ENCODE measurements at places on chromosomes 3 and 15. TPM values are rescaled to one million over a fixed set of nuclear protein-coding genes. Genes with fewer than 3 reads are reported as not detected.

DNA sequence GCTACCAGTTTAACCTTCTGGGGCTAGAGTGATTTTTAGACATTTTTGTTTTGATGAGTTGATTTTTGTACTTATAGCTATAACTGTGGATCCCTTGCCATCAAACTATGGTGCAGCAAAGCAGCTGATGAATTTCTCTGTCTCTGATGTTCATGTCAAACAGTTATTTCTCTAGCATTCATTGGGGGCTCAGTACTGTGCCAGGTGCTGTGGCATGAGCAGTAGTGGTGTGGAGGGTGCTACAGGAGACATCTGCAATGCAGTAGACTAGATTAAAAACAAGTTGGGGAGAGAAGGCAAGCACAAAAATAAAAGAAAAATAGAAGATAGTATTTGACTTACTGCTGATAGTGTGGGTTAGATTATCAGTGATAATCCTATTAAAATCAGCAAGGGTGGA is 95.3 kb downstream of the AKAP13 start:
- no peak for DNase-seq

GRCh38 chr3:153069598-153070510 is 92.2 kb upstream of the RAP2B start:
- no peak for DNase-seq

DNA sequence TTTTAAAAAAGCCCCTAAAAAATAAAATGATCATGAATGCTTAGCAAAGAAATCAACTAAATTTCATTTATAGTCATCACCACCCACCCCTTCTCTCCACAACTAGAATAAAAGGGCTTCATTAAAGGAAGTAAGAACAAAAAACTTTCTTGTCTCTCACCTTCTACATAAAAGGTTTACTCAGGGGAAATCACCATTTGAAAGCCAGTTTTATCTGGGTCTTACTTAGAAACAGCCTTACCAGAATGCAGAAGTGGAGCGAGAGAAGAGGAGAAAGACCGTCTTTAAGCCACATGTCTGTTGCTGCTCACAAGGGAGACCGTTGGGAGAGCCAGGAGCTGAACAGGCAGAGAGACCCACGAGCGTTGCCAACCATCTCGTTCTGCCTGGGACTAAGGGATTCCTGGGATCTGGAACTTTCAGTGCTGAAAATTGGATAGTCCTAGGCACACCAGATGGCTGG is 350.1 kb upstream of the PROK2 start:
- no peak for DNase-seq

DNA sequence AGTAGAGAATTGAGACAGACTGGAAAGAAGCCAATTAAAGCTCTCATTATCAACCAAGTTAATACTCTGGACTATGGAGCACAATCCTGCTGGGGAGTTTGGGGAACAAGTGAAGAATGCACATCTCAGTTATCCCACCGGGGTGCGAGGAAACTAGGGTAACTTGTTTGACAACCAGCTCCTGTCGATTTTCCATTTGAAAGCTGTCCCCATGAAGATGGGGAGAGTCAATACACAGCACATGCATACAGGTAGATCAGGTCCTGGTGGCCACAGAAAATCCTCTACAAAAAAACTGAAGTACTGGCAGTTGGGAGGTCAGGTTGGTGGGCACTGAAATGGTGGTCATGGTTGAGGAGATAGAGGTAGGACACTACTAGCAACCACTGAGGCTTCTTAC is 25.7 kb upstream of the GRAMD1C start:
- no peak for DNase-seq

GRCh38 chr3:184015381-184016019 is 2.2 kb downstream of the ABCC5 start:
- DNase-seq, result no peak

DNA sequence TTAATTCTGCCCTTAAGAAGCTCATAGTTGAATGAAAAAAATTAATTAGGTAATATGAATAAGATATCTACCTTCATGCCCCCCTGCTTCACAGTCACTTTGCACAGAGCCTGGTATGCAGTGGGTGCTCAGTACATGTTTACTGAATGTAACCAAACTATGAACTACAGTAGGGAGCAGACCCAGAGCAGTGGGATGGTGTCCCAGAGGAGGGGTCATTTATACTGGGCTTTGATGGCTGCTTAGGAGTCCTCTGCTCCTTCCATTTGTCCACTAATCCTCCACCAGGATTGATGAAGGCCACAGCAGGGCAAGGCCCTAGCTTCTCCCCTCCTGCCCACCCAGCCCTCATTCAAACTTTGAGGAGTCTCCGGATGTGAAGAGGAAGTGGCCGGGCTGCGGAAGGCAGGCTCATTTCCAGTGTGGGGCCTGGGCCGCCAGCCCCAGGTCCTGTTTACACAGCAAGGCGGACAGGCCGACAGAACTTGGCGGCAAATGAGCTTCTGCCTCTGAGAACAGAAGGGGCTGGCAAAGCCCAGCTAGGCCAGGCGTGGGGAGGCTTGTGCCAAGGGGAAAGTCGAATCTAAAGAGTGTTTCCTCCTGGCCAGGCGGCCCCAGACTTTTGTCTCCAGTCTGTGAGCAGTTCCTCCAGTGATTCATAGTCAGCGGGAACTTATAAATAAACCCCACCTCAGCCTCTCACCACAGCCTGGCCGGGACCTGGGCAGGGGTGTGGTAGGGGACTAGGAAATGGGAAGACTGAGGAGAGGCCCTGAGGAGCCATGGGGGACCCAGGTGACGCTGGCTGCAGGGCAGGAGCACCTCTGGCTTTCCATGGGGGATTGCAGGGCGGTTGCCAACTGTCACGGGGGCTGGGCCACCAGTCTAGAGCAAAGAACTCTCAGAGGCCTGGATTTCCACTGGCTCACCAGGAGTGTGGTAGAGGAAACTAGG is 51.6 kb upstream of the LCTL start:
- peak; percentile 91 for DNase-seq

DNA sequence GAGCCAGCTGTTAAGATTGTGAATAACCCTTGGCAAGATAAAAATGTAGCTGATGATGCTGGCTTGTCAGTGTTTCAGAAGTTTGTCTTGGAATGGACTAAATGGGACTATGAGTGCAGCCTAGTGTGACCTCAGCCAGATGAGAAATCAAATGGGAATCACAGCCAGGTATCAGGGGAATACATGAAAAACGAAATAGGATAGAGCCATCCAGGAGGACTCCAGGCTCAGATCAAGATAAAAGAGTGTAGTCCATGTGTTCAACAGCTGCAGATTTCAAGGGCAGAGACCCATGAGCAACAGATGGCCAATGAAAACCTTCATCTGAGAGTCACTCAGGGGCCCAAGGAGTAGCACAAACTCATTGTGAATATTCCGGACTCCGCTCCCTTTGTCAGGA is 1080.9 kb upstream of the CADM2 start:
- DNase-seq, result no peak

DNA sequence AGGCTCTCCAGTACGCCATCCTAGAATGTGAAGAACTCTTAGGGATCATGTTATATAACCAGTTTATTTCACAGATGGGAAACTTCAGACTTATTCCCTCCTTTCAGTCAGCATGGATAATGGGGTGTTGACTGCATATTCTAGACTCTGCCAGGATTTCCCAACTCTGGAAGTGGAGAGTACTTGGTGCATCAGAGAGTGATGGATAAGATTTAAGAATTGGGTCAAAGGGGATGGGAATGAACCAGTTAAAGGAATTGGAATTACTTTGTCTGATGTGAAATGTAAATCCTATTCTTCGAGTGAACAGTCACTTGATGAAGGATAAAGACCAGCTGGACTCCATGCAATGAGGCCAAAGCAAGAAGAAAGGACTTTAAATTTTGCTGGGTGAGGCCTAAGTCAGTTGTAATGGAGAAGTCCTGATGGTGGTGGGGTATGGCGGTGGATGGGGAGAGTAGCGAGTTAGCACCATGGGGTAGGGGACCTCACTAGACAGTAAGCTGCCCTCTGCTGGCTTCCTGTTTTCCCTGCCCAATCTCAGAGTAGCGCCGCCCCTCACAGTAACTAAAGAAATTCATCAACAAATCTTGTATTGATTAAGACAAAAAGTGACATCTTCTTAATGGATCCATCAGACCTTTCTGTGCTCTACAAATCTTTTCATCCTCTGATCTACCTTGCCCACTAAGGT is 7.3 kb upstream of the CACNA1D start:
- DNase-seq, result no peak

DNA sequence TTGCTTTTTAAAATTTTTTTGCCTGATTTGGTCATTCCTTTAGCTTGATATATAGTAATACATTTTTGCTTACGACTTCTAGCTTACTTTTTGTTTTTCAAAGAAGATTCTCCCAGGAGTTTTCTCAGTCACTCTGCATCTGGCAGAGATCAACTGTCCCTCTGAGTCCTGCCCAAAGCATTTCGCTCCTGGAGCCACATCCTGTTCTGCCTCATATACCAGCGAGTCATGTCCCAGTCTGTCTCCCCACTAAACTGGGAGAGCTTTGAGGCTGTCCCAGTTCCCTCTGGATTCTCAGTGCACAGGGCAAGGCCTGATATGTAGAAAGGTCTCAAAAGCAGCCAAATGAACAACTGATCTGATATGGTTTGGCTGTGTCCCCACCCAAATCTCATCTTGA is 326.3 kb downstream of the ARRDC4 start:
- DNase-seq, result no peak

DNA sequence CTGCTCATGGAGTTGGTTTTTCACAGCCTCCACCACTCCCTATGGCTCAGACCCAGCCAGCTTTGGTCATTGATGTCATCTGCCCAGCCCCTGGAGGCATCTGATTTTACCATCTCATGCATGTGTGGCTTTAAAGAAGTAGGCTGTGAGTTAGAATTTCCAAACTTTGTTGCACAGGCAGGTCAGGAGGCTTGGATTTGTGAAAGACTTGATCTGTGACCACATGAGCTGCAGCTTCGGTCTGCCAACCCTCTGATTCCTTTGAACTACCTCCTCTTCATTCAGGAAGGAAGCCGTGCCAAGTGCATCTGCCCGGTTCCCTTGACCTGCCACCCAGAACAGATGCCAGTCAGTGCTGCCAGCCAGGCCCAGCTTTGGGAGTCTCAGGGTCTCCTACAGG is 9.2 kb downstream of the CTXND1 start:
- DNase-seq, result no peak

DNA sequence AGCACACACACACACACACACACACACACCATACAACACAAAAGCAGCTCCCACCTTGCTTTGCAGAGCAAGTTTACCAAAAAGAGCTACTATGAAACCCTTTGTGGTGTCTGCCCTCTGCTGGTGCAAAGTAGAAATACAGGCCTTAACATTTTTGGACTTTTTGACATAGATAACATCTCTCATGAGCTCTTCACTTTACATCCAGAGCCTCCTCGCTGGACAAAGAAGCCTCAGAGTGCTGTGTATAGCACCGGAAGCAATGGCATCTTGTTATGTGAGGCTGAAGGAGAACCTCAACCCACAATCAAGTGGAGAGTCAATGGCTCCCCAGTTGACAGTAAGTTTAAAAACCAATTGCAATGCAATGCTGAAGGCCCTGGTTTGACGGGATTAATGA is 157.9 kb downstream of the CHL1 start:
- no peak for DNase-seq

DNA sequence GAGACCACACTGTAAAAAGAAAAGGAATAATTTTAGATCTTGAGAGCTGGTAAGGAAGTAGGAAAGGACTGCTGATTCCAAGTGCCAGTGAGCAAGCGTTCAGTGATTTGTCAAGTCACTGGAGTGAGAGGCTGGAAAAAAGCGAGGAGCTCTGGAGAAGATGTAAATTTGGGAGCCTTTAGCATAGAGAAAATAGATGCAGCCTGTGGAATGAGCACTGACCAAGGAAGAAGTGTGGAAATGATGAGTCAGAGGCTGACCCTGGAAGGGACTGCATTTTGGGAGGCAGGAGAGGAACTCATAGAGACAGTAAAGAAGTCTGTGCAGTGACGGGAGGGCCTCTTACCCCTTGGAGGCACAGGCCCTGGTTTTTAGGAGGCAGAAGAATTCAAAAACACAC is 17.1 kb upstream of the ABTB1 start:
- DNase-seq, result peak; percentile 43

DNA sequence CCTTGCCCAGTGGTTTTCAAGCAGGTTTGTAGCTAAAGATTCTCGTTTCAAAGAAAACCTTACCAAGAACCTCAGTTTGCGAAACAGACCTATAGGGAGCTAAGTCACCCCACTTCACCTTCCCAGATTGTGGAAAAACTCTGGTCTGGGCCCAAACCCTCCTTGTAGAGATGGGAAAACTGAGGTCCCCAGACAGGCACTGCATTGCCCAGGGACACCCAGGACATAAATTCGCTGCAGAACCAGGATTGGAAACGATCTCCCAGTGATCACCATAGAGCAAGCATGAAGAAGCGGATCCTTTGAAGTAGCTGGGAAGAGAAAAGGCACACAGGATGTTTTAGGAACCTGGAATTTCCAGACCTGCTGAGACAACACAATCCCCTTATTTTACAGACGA is 85.6 kb upstream of the PIAS1 start:
- no peak for DNase-seq

DNA sequence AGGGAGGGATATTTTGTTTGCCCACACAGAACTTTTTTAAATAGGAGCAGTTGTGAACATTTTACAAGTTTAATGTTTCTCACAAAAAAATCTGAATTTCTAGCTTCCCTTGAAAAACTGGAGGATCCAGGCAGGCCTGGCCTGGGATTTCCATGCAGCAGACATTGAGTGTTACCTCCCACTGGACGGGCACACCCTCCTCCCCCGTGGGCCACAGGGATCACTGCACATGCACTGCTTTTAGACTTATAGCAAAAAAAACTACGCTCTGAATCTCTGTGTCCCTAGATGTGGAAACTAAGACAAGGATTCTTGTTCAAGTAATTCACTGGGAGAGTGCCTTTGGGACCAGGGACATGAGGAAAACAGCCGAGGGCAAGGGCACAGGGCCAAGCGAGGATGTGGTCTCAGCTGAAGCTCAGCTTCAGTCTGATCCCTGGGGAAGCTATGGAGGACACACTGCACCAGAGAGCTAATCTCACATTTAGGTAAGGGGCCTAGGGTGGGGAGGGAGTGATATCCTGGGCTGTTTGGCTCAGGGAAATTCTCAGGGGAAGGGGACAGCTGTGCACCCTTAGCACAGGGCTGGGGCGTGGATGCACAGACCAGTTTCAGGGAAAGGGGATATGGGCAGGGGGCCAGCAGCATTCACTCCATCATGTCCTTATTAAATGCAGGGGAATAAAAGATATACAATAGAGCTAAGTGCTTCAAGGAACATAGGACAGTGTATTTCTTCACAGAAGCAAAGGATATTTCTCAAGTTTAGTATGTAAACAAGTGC is 46.0 kb downstream of the FSIP1 start:
- DNase-seq, result no peak

- no peak for DNase-seq
Observed at GRCh38 chr3:77720460-77720971, 680.6 kb downstream of the ROBO2 start.

Gene CLDN1
- 0.10 TPM for total RNA-seq

Gene CCDC54
- not detected for total RNA-seq

Gene ZNF501
- 3.1 TPM for total RNA-seq

Gene EFL1
- 21.6 TPM for total RNA-seq

Gene GMPS
- total RNA-seq, result 39.0 TPM

Gene PDHB
- 55.2 TPM for total RNA-seq

Gene CDHR4
- total RNA-seq, result not detected

Gene CDCP1
- total RNA-seq, result 4.8 TPM

Gene SPESP1
- total RNA-seq, result 1.3 TPM

Measured in mesenteric fat pad (tissue), 1 donor.